ENCODE measurements at places on chromosomes 12 and 14.

DNA sequence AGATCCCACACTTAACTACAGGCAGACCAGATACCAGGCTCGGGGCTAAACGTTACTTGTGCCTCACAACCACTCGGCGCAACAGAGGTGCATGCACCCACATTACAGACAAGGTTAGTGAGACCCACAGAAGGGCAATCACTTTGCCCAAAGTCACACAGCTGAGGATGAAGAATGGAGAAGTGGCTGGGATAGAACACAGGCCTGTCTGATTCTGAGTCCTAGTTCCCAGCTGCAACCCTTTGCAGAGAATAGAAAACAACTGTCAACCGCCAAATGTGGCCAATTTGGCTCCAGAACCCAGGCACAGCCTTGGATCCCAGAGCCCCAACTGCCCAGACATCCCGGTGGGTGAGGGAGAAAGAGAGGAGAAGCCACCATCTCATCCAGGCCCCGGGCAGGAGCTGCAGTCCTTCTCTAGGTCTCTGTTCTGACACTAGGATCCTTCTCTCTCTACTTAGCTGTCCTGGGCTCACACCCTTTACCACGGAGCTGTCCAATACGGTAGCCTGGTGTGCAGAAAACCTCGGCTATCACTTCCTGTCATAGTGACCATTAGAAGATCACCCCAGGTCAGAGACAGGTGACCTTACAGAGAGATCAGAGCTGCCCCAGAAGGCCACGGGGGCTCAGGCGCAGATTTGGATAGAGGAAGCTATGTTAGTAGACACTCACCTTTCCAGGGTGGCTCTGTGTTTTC, 59.1 kb downstream of the FAM222A start:
- no peak for DNase-seq

- DNase-seq, result no peak
Measured at GRCh38 chr12:40015345-40015744, 90.5 kb downstream of the SLC2A13 start.

- no peak for DNase-seq
Measured at GRCh38 chr14:71711619-71712018, 220.6 kb upstream of the RGS6 start.

DNA sequence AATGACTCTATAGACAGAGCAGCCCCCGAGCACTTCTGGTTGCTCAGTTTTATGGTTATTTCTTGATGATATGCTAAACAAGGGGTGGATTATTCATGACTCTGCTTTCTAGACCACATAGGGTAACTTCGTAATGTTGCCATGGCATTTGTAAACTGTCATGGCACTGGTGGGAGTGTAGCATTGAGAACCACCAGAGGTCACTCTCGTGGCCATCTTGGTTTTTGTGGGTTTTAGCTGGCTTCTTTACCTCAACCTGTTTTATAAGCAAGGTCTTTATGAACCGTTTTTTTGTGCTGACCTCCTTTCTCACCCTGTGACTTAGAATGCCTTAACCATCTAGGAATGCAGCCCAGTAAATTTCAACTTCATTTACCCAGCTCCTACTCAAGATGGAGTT, 1036.2 kb upstream of the FLRT2 start:
- no peak for DNase-seq

DNA sequence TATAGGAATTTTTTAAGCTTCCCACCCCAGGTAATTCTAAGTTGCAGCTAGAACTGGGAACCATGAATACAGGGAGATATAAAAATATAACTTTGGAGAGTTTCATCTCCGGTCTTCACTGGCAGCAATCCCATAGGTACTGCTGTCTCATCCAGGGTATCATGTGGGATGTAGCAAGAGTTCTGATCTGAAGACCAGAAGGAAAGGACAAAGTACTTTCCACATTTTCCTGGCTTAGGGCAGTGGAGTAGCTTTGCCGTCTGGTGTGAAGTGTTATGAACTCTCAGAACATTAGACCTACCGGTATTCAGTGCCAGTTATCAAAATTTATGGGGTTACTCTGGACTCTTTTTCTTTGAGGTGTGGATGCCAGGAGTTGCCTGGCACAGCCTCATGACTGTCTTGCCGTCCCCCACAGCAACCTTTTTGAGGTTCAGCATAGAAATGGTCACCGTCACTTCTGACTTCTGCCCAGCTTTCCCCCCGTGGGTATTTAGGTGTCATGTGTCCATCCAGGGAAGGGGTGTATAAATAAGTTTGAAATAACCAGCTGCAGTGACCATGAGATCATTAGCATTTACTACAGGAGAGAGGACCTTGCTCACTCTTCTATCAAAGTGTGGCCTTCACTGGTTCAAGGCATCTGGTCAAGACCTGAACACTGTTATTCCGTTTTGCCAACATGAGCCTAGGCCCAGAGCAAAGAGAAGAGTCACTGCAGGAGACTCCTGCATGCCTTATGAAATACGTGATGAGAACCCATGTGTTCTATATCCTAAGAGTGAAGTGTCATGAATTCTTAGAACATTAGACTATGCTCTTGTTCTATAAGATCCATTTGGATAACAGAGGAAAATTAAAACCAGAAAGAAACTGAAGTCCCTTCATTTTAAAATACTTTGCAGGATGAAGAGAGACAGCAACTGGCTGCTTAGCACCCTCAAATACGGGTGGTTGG, 22.2 kb downstream of the TMEM233 start:
- no peak for DNase-seq

GRCh38 chr14:60235440-60235839, 13.6 kb upstream of the PPM1A start:
- DNase-seq, result no peak

GRCh38 chr12:131830335-131830913, 2.2 kb downstream of the MMP17 start:
- DNase-seq, result peak; percentile 51

DNA sequence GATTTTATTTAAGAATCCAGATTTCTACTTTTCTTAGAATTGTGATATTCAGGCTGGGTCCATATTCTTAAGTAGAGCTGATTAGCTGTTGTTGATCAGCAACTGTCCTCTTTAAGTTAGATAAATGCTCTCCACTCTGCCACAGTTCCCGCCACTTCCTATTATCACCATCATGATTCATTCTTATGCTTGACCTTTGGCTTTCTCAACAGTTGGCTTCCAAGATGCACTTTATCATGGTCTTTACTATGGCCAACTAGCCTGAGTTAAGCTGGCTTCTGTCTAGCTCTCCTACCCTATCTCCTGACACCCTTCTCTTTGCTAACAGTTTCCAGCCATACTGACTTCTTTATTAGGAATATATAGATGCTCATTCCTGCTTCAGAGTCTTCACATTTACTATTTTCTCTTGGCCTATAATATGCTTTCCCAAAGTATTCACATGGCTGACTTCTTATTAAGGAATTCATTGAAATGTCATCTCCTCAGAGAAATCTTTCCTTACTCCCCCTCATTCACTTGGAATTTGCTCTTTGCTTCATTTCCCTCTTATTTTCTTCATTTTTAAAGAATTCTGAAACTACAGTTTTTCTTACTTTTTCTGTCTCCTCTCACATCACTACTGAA, 149.0 kb upstream of the IGF1 start:
- no peak for DNase-seq

GRCh38 chr12:40261937-40262336, 37.1 kb downstream of the LRRK2 start:
- no peak for DNase-seq

DNA sequence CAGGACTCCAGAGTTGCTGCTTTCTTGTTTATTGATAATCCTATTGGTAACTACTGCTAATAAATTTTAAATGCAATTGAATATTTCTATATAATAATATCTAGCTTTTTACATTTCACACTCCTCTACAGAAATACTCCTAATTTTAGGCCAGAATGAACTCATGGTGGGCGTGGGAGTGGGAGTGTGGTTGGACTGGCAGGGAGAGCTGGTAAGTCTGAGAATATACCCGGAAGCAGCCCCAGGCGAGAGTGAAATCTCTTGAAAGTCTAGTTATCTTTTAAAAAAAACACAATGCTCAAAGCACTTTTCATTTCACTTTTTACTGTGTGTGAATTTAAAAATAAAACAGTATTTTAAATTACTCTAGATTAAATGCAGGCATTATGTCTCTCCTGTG, 4.7 kb downstream of the TMEM263 start:
- DNase-seq, result no peak

- DNase-seq, result no peak
Measured at GRCh38 chr14:42013559-42013958, 406.9 kb downstream of the LRFN5 start.

GRCh38 chr12:106997916-106998315, 11.0 kb upstream of the MTERF2 start:
- DNase-seq, result no peak

DNA sequence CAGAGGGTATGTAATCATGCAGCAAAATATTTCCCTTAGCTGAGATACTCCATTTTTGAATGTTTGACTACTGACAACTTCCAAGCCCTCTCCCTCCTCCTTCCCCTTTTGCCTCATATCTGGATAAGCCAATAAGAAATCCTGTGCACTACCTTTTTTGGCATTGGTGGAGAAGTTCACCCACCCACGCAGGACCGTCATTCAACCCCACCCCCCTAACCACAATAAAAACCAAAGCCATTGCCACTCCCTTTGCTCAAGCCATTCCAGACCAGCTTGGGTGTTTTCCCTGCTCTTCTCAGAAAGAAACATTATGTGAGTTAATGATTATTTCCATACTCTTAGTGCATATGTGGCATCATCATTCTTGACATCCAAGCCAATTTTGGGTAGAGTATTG, 176.7 kb downstream of the PTPN11 start:
- DNase-seq, result no peak

DNA sequence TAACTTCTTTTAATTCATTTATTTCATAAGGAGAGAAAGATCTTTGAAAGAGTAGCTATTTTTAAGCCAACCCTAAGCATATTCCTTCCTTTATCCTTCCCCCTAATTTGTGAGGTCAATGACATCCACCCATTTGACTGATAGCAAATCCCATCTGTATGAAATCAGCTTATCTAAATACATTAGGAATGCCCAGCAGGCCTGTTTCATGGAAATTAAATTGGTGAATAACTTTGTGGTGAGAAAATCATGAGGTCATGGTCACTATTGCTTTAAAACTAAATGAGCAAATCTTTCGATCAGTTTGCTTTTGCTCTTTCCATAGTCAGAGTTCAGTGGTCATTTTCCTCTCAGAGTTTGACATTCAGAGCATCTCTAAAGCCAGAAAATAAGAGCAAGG, 256.6 kb downstream of the CPNE8 start:
- DNase-seq, result no peak

GRCh38 chr14:20379743-20380142, 33.6 kb downstream of the TEP1 start:
- no peak for DNase-seq

DNA sequence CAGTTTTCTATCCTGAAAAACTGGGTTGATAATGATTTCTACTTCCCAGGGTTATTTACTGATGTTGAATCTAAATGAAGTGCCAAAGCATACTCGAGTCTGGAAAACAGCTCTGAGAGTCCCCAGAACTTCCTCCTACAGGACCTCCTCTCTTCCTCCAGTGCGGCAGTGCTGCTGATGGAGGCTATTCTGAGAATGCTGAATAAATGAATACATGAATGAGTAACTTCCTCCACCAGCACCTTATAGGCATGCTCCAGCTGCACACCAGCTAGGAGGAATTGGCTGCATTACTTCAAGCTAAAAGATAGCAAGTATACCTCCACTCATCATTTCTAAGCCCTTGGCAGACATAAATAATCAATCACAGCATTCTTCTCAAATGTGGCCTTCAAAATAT, 448.8 kb upstream of the CCDC196 start:
- no peak for DNase-seq

- no peak for DNase-seq
Measured at GRCh38 chr14:30573966-30574365, 15.0 kb downstream of the G2E3 start.

- DNase-seq, result no peak
Measured at GRCh38 chr14:78705989-78706388, 535.8 kb downstream of the NRXN3 start.

GRCh38 chr12:103841690-103842584, 903 bp upstream of the NT5DC3 start:
- DNase-seq, result peak; percentile 71

DNA sequence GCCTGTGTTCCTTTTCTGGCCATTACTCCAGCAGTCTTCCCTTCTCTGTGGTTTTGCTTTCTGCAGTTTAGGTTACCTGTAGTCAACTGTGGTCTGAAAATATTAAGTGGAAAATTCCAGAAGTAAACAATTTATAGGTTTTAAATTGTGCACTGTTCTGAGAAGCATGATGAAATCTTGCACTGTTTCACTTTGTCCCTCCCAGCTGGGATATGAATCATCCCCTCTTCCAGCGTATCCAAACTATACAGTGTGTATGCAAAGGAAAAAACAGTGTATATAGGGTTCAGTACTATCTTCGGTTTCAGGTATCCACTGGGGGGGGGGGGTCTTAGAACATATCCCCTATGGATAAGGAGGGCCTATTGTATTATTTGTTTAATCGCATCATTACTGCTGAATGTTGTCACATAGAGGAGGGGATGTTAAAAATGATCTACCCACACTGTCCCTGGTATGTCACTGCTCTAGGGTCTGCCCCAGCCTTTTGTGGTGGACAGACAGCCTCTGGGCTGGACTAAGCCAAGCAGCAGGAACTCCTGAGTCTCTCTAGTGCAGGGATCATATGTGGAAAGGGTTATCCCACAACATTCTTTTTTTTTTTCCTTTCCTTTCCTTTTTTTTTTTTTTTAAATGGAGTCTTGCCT, 109.1 kb upstream of the MAX start:
- no peak for DNase-seq

GRCh38 chr14:77018785-77019184, 9.7 kb downstream of the IRF2BPL start:
- no peak for DNase-seq

DNA sequence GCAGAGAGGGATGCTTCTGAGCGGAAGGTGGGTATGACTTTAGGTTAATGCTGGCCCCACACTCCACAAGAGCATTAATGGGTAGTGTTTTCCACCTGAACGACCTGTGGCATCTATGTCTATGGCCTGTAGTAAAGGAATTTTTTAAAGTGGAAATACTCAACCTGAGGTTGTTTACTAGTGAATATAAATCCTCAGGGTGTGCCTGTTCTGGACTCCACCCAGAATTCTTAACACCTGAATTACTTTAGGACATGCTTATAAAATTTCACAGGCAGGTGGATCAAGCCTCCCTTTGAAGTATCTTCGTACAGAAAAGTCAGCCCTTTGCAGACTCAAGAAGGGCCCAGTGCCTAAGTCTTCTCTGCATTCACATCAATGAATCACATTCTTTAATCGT, 196.1 kb downstream of the ESR2 start:
- DNase-seq, result no peak

- DNase-seq, result no peak
Measured at GRCh38 chr12:65615118-65615517, 209.2 kb upstream of the HMGA2 start.

DNA sequence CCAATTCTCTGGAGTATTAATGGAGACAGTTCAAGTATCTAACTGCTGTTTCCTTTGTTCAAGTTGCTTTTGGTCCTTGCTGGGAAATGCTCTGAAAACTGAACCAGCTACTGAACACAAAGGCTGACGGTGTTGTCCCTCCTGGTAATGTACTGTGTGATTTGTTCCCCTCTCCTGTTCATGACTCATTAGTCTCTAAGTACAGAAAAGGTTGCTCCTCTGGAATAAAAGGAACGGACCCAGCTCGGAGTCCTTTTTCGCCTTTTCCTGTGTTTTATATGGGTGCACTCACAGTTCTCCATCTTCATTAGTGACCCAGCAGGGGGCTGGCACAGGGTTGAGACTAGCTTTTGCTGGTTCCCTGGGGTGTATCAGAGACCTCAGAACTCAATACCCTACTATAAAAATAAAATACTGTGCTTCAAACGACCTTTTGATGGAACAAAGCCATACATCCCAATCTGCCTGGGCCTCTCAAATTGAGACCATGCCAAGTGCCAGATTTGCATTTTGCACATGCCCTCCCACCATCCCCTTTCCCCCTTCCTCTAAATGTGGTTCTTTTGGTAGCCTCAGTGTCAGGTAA, 269.7 kb downstream of the RAD51B start:
- peak; percentile 29 for DNase-seq
